Pons (tissue), 1 donor: ENCODE measurements at places on chromosomes 5 and 9.

GRCh38 chr9:112162621-112163413 lies 12.3 kb downstream of the SUSD1 start:
- DNase-seq: no peak

- DNase-seq: no peak
These were observed 79.1 kb downstream of the FEM1C start for GRCh38 chr5:115465431-115465830.

DNA sequence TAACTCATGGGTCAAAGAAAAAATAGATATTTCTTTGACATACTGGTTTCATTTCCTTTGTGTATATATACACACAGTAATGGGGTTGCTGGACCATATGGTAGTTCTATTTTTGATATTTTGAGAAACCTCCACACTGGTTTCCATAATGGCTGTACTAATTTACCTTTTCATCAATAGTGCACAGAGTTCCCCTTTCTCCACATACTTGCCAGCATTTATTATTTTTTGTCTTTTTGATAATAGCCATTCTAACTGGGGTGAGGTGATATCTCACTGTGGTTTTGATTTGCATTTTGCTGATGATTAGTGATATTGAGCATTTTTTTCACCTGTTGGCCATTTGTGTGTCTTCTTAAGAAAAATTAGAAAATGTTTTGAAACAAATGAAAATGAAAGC lies 78.4 kb upstream of the CKMT2 start:
- DNase-seq: no peak

DNA sequence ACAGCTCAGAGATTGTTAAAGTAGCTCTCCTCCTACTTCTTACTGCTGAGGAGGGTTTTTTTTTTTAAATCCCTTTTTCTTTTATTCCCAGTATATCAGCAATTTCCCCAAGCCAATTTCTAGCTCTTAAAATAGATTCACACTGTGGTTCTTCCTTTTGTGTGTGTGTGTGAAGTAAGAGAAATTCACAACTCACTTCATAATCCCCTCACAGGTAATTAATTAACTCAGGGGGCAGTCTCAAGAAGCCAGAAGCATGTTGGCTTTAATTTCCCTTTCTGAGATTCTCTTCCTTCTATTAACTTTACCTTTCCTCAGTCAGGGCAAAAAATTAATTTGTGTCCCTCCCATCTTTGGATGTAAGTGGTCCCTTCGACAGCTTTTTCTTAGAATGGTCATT lies 71.0 kb upstream of the HMHB1 start:
- DNase-seq: no peak

GRCh38 chr9:136345281-136346156 lies 18.0 kb downstream of the DNLZ start:
- peak; percentile 90 for DNase-seq

DNA sequence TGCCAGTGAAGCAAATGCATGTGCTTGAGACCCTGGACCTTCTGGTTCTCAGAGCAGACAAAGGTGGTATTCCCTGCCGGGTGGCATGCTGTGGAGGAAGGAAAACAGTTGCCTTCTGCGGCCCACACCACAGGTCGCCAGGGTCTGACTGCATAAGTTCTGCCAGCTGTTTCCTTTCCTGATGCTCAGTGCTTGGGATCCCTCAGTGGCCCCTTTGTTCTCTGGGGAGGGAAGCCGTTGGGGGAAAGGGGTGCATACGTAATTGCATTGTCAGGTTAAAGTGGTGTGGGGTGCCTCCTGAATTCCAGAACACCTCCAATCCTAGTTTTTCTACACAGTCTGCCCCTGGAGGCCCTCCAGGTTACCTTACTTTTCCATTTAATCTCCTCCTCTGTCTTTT lies 43.1 kb upstream of the SLC2A8 start:
- DNase-seq: peak; percentile 47

GRCh38 chr5:149271195-149271715 lies 404 bp upstream of the AFAP1L1 start:
- DNase-seq: no peak

GRCh38 chr9:37033682-37034304 lies at the start of gene PAX5:
PAX5 (minus strand) TSS chr9:37034268; CDS start chr9:37034031, 237 bp downstream.
- no peak for DNase-seq

- no peak for DNase-seq
These were observed 21.6 kb upstream of the SREK1 start for GRCh38 chr5:66122379-66123034.

DNA sequence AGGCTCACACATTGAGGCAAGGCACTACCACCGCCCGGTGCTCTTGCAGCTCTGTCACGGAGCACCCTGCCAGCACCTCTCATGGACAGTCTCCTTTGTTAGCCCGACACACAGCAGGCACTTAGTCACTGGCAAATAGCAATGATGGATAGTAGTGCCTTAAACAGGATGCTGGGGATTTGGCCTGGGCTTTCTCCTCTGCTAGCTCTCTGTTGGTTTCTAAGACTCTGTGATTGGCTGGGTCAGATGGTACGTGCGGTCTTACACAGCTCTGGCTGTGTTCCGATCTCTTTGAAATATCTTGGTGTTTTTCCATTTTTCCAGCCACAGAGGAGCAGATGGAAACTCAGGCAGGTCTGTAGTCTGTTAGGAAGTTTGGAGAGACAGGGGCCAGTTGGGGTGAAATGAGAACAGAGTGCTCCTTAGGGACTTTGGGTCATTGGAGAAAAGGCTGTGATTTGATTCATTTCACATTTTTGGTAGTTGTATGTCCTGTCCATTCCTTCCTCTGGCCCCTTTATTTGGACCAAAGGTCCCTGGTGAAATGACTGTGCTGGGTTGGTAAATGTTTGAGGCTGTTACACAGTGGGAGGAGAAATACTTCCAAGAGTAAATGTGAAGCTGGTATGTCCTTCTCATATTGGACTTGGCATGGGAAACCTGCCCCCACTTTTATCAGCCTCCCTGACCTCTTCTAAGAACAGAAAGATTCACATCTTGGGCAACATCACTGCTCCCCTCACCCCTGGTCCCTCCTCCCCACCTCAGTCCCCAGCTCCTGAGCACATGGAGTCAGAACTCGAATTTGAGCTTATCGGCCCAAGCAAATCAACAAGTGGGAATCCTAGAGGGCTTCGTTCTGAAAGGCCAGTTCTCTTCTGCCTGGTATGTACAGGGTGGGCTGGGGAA lies 3.4 kb downstream of the SMIM3 start:
- DNase-seq: peak; percentile 61

DNA sequence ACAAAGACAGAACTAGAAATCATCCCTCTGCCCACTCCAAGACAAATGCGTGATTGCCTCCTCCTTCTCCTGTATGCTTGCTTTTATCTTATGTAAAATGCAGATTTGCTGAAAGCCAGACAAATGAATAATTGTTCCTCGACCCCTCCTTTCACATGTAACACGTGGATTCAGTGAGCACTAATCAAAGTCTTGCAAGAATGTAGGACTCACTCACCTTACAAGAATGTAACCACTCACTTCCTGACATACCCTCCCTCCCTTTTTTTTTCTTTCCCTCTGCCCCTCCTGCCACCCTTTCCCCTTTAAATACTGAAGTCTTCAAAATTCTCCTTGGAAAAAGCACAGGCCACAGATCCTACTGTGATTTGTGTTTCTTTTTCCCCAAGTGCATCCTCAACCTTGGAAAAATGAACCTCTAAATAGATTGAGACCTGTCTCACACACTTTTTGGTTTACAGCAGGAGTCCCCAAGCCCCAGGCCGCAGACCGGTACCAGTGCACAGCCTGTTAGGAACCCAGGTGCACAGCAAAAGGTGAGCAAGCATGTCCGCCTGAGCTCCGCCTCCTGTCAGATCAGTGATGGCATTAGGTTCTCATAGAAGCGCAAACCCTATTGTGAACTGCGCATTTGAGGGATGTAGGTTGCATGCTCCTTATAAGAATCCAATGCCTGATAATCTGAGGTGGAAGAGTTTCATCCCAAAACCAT lies 29.4 kb upstream of the HSD17B3 start:
- no peak for DNase-seq

DNA sequence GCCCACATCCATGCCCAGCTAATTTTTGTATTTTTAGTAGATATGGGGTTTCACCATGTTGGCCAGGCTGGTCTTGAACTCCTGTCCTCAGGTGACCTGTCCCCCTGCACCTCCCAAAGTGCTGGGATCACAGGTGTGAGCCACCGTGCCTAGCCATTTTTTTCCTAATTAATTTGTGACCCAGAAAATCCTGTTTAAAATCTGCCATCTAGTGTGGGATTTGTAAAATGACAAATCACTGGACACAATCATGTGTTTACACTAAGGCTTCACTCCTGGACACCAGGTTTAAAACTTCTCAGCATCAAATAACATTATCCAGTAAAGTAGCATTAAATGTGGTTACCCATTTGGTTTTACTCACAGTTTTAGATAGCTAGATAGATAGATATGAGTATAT lies 18.6 kb upstream of the KDM4C start:
- DNase-seq: peak; percentile 47

- no peak for DNase-seq
These were observed 21.3 kb upstream of the KIAA1958 start for GRCh38 chr9:112465352-112465751.

GRCh38 chr9:96107436-96107835 lies 194.5 kb downstream of the HSD17B3 start:
- no peak for DNase-seq

- no peak for DNase-seq
These were observed 22.7 kb downstream of the SPDL1 start for GRCh38 chr5:169606279-169606678.

DNA sequence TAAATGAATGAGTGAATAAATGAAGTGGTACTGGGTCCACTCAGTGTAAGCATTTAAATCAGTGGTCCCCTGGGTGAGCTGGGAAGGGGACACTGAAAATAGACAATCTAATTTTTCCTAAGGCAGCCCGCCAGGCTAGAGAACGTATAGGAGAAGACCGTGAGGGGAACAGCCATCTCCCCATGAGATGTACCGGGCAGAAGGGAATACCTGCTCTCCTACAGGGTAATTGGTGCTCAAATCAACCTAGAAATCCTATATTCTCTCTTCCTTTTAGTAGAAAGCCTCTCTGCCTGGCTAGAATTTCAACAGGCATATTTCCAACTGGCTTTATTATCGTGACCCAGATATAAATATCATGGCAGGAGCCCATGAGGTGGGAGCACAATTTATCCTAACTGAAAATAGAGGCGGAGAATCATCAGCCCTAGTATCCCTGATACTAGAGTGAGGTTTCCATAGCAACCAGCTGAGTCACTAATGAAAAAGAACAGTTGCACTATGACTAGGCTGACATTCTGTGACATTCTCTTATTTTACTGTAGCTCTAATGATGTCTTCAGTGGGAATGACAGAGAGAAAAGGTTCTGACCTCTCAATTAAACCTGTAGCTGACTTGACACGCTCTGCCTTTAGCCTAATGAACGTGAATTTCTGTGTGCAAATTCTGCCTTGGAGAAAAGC lies 96.5 kb upstream of the CAST start:
- peak; percentile 30 for DNase-seq

- DNase-seq: no peak
These were observed 10.9 kb downstream of the RALGDS start for GRCh38 chr9:133109931-133110650.

DNA sequence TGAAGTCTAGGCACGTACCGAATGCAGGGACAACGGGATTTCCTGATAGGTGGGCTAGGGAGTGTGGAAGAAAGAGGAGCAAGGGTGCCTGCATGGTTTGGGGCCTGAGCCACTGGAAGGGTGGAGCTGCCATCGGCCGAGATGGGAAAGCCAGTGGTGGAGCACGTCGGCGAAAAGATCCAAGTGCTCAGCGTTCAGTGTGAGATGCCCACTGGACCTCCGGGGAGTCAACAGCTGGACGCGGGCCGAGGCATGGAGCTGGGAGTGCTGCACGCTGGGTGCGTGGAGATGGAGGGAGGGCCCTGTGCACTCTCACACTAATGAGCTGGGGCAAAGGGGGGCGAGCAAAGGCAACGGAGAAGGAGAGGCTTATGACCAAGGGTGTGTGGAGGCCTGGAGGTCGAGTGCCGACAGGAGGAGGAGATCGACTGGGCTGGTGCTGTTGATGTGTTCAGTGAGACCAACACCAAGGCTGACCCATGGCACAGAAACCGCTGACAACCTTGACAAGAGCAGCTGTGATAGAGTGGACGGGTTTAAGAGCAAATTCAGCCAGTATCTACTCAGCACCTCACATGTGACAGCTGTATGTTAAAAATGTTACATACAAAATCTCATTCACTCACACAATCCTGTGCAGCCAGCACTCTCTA lies 85.7 kb downstream of the STK10 start:
- no peak for DNase-seq

GRCh38 chr9:83007521-83008300 lies 55.2 kb downstream of the RASEF start:
- no peak for DNase-seq

DNA sequence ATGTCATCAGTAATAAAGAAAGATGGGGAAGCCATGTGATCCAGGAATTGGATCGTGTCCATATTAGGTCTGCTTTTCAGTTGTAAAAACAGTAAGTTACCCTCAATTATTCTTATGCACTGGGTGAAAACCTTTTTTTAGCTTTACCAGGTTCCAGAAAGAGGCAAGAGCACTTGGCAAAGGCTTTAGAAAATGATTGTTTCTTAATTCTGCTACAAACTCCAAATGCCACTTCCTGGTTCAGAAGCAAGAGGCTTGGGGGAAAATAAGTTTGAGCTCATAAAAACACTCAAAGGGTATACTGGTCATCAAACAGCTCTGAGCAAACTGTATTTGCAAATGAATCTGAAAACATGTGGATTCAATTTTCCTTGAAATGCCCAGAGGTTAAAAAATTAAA lies 615.6 kb downstream of the EBF1 start:
- no peak for DNase-seq

- DNase-seq: no peak
These were observed 10.0 kb downstream of the PLPPR1 start for GRCh38 chr9:101038488-101038887.

DNA sequence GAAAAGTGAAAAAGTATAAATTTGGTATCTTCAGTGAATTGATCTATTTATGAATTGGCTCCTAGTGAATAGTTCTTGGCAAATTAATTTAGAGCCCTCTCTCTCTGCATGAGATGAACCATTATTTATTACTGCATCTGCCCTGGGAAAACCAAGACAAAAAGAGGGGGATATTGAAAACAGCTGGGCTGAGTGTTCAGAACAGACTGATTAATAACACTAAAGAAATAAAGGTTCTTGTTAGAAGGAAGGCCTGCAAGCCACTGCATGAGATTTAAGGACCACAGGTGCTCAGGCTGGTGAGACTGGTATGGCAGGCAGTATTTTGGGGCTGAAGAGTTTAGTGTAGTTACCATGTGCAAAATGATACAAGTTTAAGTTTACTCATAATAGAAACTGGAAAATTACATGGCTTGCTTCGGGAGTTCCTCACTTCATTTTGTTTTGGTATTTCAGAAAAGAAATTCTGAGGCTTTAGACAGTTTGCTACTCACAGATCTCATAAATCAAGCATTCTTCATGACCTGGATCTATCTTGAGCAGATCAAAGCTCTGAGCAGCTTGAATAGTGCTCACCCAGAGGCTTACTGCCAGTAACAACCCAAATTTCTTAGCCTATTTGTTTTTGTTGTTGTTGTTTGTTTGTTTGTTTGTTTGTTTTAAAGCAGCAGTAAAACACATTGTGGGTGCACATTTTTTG lies 56.1 kb downstream of the KIAA1958 start:
- DNase-seq: no peak
